ENCODE measurements at places on chromosomes 5 and 9. TPM values are rescaled to one million over a fixed set of nuclear protein-coding genes. Genes with fewer than 3 reads are reported as not detected.

The CDC14B gene
- total RNA-seq: 5.2 TPM

The C5orf58 gene
- total RNA-seq: 2.4 TPM

The GMCL2 gene
- total RNA-seq: not detected

The MARVELD2 gene
- 0.17 TPM for total RNA-seq

The EIF4E1B gene
- total RNA-seq: not detected

DNA sequence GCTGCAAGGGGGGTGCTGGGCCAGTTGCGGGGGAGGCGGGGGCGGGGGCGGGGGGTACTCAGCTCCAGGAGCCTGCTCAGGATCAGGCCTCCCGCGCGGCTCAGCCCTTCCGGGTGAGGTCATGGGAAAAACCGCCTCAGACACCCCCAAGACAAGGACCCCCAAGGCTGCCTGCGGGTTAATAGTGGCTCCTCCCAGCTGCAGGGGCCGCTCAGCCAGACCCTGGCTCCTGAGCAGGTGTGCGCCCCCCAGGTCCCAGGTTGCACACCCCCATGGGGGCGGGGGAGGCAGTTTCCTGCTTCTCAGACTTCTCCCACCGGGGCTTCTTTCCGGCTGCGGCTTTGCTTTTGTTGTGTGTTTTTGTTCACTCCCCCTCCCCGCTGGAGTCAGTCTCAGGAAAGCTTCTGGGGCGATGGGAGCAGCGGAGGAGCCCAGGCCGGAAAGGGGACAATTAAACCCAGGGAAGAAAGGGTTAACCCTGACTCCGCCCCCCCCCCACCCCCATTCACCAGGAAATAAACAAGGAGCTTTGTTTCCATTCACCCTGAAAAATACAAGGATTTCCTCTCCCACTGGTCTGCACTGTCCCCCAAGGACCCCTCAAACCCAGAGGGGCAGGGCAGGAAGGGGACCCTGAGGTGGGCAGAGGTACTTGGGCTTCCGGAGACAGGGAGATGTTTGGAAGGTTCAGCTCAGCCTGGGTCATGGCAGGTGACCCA, 42.3 kb upstream of the NOTCH1 start:
- DNase-seq: no peak

DNA sequence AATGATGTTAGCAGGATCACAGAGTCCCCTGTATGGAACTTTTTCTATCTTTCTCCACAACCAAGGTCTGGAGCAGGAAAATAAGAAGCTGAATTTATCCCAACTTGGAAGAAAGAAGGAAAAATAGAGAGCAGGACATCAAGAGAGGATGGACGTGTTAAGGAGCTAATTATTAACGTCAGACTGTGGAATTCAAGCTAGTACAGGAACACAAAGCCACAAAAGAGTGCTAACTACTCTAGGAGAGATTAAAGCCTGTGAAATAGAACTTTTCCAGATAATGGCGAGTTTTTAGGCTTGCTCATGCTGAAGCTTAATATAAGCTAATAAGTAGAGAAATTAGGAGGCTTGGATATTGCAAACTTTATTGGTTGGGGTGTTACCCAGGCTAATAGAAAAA, 632 bp upstream of the SPINK13 start:
- DNase-seq: no peak

DNA sequence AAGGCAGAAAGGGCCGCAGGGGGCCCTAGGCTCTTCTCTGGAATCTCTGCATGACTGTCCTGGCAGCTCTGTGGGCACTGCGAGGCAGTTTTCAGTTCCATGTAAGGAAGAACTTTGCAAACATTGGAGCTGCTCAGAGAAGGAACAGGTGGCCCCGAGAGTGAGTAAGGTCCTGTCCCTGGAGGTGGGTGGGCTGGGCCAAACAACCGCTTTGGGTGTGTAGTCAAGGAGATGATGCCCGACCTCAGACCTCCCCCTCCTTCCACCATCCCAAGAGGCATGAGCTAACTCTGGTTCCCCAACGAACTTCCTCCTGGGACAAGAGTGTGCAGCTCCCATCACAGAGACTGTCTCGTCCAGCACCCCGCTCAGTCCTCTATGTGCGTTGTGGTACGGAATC, 20.5 kb downstream of the CSF1R start:
- peak; percentile 84 for DNase-seq

- DNase-seq: no peak
Observed at GRCh38 chr5:6432206-6432605, 16.5 kb upstream of the UBE2QL1 start.

- DNase-seq: no peak
Observed at GRCh38 chr9:123608104-123608503, 252.1 kb downstream of the CRB2 start.

- DNase-seq: peak; percentile 7
Observed at GRCh38 chr5:37005946-37006540, 129.5 kb downstream of the NIPBL start.

- no peak for DNase-seq
Observed at GRCh38 chr5:116404016-116404415, 170.6 kb downstream of the SEMA6A start.

DNA sequence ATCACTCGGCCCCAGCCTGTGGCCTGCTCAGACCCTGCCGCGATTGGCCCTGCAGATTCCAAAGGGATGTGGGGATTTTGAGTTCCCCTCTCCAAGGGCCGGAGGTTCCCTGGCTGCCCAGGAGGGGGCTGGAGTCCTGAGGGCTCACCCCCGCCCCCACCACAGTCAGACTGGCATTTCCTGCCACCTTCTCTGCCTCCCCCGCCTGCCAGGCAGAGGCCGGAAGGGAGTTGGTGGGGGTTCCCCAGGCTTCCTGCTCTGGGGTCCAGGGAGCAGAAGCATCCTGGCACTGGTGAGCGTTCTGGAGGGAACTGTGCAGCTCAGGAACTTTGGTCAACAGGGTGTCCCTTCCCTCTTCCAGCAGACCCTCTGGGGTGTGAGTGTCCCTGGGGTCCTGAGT, 70.6 kb downstream of the RXRA start:
- DNase-seq: peak; percentile 70

DNA sequence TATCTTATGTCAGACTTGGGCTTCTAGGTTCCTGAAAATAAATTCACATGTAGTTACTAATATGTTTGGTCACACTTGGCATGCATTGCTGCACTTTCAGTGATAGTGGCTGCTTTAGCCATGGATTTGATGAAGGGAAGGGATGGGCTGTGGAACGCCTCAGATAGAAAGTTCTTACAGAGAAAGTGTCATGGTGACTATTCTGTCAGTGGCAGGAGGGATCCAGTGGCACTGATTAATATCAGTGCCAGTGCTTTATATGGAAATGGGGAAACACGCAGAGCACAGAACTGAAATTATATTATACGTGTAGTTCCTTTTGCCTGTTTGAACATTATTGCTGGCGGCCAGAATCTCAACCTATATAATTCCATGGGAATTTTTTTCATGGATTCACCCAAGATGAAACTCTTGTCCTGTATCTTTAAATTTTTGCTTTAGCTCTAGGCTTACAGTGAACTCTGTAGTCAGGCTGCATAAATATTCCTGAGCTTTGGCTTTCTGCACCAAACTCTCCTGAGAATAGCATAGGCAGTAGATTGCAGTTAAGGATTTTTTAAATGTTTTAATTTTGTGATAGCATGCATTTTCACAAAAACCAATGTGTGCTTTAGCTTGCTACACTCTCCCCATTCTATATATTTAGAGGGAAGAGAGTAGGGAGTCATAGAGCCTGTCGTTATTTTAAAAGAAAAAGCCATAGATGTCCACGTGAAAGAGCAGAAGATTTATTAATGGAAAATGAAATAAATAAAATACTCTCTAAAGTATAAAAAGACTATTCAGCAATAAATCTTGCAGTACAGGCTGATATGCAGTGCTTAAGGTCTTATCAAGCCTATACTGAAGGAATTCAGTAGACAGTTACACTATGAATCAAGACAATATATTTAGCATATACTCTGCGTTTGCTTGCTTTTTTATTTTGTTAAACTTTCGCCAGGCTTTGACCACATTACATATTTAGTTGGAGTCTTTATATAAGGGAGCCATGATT, 98.7 kb downstream of the EDIL3 start:
- no peak for DNase-seq

All from HT1080 (cell line).